CD4-positive, alpha-beta T cell (primary cell): ENCODE measurements at places on chromosomes 4 and X. TPM values are rescaled to one million over a fixed set of nuclear protein-coding genes. Genes with fewer than 3 reads are reported as not detected.

SPANXD gene
- not detected for total RNA-seq

FOXO4 gene
- total RNA-seq = 20.9 TPM

DNA sequence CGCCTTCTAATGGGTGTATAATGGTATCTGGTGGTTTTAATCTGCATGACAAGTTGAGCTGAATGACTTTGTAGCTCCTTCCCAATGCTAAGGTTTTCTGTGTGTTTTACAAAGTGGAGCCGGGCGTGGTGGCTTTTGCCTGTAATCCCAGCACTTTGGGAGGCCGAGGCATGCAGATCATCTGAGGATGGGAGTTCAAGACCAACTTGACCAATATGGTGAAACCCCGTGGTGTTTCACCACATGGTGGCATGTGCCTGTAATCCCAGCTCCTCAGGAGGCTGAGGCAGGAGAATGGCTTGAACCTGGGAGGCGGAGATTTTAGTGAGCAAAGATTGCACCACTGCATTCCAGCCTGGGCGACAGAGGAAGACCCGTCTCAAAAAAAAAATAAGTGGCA lies 28.9 kb downstream of the ARFIP1 start:
- no peak overlapping the region for H3K27ac ChIP-seq
- DNase-seq = no peak
- no peaks in the 10 kb centered on the region for H3K4me1 ChIP-seq

- peaks cover 2% of the 10 kb centered on the region for H3K36me3 ChIP-seq
- no peak for DNase-seq
- peaks cover 5% of the 10 kb centered on the region for H3K4me1 ChIP-seq
- H3K27ac ChIP-seq = no peak overlapping the region
These were observed 4.2 kb upstream of the CCNA2 start for GRCh38 chr4:121827853-121828252.
